ENCODE measurements at places on chromosomes 7 and 10.

- DNase-seq = peak; percentile 1
These were observed 159.4 kb downstream of the GRID1 start for GRCh38 chr10:86207226-86207625.

GRCh38 chr10:125149036-125149679 lies 11.2 kb downstream of the CTBP2 start:
- DNase-seq = no peak

DNA sequence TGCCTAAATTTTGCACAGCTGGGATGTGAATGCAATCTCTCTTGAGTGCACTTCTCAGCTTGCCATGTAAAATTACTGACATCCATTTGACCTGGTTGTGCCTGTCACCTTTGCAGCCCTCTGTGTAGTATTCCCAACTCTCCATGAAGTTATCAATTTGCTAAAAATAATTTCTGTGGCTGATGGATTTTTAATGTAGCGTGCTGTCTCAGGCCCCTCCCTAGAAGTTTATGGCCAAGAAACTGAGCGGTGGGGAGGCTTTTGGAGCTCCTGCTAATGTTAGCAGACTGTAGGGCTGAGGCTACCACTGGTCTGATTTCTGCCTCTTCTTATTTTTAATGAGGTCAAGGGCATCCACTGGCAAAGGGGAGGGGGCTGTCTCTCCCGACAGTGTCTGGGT lies 577.0 kb upstream of the DPP6 start:
- no peak for DNase-seq

GRCh38 chr10:31148951-31149350 lies 117.3 kb upstream of the ZNF438 start:
- DNase-seq = no peak

GRCh38 chr10:49834201-49834600 lies 72.1 kb upstream of the OGDHL start:
- DNase-seq = no peak

DNA sequence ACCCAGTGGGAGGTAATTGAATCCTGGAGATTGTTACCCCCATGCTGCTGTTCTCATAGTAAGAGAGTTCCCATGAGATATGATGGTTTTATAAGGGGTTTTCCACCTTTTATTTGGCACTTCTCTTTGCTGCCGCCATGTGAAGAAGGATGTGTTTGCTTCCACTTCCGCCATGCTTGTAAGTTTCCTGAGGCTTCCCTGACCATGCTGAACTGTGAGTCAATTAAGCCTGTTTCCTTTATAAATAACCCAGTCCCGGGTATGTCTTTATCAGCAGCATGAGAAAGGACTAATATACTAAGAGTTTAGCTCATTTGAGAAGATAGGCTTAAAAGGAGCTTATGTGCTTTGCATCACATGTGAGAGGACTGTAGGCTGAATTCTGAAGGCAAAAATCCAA lies 29.3 kb downstream of the TMEM248 start:
- DNase-seq = no peak

GRCh38 chr10:44977287-44978212 lies 1.1 kb downstream of the DEPP1 start:
- DNase-seq = no peak

GRCh38 chr7:158259671-158260418 lies 327.8 kb downstream of the PTPRN2 start:
- no peak for DNase-seq

DNA sequence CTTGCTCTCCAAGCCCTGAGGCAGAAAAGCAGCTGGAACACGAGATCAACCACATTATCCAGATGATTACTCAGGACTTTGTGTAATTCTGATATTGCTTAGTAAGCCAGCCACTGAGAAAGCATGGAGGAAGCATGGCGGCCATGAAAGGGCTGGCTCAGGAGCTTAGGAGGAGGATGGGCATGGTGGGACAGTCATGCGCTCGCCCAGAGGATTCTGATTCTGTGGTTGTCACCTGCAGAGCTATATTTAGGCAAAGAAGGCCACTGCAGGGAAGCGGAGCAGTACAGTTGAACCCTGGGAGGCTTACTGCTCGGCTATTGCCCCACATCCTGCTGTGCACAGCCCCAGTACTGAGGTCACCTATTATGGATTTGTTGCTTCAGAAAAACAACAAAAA lies 128.8 kb upstream of the DNAJB12 start:
- no peak for DNase-seq

- no peak for DNase-seq
These were observed 24.1 kb upstream of the CARD11 start for GRCh38 chr7:3067606-3068380.

All from WTC11 (cell line).